ENCODE measurements at places on chromosomes 6 and 20. TPM values are rescaled to one million over a fixed set of nuclear protein-coding genes. Genes with fewer than 3 reads are reported as not detected.

Gene DYNLT2
- total RNA-seq: 2.0 TPM

Gene NKX2-4
- not detected for total RNA-seq

Gene MED20
- 17.5 TPM for total RNA-seq

Gene SAMD3
- 4.6 TPM for total RNA-seq

Gene DNAH8
- total RNA-seq: 0.04 TPM

Gene LHFPL5
- total RNA-seq: not detected

Gene CEP250
- 43.2 TPM for total RNA-seq

Gene MCM9
- 19.3 TPM for total RNA-seq

Gene CLPSL1
- not detected for total RNA-seq
